AG09309 (cell line): ENCODE measurements at places on chromosomes 7 and 10.

GRCh38 chr7:49715486-49715885, 58.0 kb upstream of the VWC2 start:
- DNase-seq: no peak

GRCh38 chr7:66930341-66930740, 9.3 kb downstream of the TMEM248 start:
- DNase-seq: no peak

- DNase-seq: no peak
Observed at GRCh38 chr10:85864173-85864549, 502.4 kb downstream of the GRID1 start.

- DNase-seq: no peak
Observed at GRCh38 chr7:36190447-36191291, 37.6 kb downstream of the EEPD1 start.

- DNase-seq: no peak
Observed at GRCh38 chr7:7384228-7384627, 151.4 kb downstream of the COL28A1 start.

GRCh38 chr7:19001854-19002253, 115.6 kb downstream of the TWIST1 start:
- DNase-seq: no peak

- DNase-seq: no peak
Observed at GRCh38 chr10:44016589-44017482, 368.1 kb downstream of the CXCL12 start.

DNA sequence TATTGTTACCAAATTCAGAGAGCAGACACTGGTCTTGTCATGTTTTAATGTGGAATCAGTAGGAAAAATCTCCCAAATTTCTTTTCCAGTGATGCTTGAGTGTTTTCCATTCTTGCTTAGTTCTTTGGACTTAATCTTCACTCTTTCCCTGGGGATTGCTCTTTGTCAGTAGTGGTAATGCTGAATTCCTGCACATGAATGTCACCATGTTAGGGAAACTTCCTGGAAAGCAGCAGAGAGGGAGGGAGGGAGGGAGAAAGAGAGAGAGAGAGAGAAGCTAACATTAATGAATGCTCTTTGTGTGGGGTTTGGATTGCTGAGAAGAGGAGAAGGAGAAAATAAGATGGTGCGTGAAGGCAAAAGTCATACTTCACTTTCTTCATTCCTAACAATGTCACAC, 295.3 kb upstream of the COBL start:
- DNase-seq: no peak

DNA sequence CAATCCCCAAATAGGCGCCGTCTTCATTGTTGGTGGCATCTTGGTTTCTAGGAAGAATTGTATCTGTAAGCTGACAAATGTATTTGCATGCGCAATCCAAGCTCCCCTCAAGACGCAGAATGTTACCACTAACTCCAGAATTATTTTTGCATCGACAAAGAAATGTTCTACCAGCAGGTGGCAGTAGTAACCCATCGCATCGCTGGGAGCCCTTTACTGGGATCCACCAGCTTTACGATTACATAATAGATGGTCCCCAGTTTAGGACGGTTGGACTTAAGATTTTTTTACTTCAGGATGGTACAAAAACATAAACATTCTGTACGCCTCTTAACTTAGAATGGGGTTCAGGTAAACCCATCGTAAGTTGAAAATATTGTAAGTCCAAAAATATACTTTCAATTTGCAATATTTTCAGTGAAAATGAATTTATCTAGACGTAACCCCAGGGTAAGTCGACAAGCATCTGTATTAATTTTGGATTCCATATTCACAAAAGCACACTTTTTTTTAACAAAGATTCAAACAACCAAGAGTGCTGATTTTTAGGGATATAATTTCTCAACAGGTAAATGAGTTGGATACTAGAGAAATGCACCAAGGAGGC, 114.0 kb upstream of the COBL start:
- DNase-seq: peak; percentile 1

DNA sequence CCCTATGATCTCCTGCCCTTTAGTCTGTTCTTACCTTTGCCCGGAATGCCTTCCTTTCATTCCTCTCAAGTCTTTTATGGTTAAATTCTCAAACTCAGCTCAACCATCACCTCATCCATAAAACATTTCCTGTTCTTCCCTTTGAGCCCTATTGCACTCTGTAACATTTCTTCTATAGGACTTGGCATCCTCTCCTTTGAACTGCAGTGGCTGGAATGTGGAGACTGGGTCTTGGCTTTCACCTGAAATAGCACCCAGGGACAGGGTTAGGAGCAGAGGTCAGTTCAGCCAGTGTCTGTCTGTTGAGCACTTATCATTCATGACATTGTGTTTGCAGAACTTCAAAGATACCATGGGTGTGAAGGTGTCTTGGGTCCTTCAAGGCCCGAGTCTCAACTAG, 7.2 kb downstream of the NFE2L3 start:
- no peak for DNase-seq

DNA sequence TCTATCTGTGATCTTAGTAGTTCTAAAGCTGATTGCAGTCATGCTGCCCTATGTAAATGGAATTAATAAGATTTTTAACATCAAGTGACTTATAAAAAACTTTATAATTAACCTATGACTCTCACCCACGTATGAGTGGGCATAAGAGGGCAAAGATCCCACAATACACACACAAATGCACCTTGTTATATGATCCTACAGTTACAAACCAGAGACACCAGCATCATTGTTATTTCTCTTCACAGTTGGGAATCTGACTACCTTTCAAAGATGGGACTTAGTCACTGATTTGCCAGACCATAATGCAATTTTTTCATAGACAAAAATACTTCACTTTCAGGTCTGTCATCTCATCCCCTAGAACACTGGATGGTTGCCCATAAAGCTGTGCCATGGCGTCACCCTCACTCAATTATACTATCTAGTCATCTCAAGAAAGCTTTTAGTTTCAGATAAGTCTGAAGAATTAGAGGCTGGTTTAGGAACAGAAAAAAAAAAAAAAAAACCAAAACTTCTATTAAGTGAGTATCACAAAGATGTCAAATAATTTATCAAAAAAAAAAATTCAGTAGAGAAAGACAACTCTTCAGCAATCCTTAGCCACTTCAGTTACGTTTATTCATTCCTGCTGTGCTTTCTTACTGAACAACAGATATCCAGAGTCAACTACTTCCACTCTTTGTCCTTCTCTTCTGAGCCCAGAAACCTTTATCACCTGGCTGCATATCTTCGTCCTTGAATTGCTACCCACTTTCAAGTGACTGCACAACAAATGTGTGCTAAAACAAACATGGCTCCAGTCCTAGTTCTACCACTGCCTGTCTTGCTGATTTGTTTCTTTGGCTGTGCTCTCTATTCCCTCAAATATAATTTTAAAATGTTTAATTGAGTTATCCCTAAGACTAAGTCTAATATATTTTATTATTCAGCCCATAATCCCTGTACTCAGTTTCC, 175.0 kb upstream of the CHRM2 start:
- DNase-seq: no peak

DNA sequence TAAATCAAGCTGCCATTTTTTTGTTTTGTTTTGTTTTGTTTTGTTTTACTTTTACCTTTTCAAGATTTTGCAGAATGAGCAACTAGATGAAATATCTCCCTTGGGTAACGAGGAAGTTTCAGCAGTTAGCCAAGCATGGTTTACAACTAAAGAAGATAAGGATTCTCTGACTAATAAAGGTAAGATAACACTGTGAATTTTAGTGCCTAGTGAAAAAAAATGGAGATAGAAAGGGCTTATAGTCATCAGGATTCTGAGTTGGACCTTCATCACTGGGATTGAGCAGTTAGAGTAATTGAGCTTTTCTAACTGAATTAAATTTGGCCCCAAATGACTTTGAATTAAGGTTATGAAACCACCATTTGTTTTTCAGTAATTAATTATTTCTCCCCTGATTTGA, 21.2 kb downstream of the DMTF1 start:
- DNase-seq: no peak

DNA sequence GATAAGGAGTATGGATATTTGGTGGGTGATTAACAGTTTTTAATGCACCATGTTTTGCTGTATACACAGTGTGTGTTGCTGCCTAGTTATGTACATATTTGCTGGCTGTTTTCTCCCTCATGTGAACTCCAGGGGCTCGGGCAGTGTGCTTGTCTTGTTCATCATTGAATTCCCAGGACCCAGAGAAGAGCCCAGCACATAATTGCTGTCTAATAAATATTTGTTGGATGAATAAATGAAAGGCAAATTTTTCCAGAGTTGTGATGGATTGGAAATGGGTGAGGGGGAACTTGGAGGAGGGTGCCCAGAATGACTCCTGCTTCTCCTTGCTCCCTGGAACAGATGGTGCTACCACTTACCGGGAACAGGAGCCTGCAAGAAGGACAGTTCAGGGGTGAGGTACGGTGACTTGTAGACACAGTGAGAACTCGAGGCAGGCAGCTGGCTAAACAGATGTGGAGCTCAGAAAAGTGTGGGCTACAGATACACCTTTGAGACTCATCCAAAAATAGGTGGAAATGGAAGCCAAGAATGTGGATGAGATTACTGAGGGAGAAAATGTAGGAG, 586.8 kb upstream of the MGMT start:
- no peak for DNase-seq

DNA sequence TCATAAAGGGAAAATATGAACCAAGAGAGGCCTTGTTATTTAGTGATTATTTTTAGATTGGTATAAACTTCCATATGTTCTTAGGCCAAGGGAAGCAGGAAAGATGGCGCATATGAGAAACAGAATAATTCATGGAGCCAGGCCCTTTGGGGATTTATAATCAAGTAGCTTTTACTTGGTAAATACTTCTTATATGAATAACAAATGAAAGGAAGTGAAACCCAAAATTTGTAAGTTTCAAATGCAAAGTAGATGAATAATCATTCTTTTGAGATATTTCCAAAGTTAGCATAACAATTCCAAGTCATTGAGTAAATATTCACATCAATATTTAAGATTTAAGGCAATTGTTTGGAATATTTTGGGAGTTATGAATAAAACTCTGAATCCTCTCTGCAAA, 13.9 kb upstream of the OPTN start:
- DNase-seq: no peak

GRCh38 chr10:25101461-25102146, 73.2 kb upstream of the GPR158 start:
- no peak for DNase-seq

DNA sequence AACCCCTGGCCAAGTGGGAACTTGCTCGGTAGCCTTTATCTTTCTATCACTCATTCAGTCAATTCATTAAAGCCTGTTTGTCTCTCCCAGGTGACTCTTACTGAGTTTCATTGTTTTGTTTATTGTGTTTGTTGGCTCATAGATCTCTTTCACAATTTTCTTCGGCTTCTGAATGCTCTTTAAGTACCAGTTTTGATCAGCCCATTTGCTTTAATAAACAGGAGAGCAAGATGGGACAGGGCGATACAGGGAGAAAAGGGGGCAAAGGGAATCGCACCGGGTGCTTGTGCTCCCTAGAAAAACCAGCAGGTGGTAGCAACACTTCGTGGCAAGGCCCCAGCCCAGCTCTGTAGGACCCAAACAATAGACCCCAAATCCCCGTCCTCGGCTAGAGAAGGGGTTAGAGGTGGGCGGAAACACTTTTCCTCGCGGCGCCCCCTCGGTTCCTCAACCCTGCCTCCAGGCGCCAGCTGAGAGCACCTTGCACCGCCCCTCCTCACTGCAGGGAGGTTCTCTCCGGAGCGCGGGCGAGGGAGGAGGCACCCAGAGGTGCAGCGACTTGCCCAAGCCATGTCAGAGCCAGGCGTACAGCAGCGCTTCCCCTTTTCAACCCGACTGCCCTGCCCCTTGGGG, 1.0 kb upstream of the EPHB6 start:
- DNase-seq: no peak

- DNase-seq: no peak
Observed at GRCh38 chr7:116969371-116969902, 16.1 kb downstream of the ST7 start.

DNA sequence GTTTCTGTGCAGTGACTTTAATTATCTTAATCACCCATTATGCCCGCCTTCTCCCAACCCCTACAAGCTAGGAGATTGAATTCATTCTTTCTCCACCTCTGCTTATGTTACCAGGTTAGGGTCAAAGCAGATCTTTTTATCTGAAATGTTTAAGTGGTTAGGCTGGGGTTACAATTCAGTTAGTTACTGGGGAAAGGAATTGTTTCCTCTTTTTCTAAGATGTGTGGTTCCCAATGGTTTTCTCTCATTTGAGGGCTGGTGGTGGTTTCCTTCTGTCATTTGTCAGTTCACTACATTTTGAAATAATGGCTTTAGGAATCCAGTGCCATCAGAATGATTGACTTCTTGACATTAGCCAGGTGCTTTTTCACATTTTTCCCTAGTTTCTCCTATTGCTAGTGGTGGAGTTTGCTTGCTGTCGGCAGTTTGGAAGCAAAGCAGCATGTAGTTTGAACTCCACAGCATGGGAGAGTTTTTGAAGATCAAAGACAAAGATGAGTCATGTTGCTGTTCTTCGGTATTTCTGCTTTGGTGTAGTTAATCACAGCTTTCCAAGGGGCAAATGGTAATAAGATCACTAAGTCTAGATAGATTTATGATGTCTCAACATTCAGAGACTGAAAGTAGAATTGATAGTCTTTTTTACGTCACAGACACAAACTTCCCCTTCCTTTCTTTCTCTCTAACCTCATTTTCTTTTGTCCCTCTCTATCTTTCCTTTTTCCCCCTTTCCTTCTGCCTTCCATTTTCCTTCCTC, 168.2 kb downstream of the SND1 start:
- no peak for DNase-seq
